ENCODE measurements at places on chromosomes 6 and 20. TPM values are rescaled to one million over a fixed set of nuclear protein-coding genes. Genes with fewer than 3 reads are reported as not detected.

MEI4 gene
- total RNA-seq: not detected

WFDC12 gene
- 0.18 TPM for total RNA-seq

SNAP91 gene
- total RNA-seq: not detected

KIF25 gene
- total RNA-seq: not detected

OPRL1 gene
- total RNA-seq: 0.14 TPM

C2 gene
- not detected for total RNA-seq

CYP24A1 gene
- total RNA-seq: 2.3 TPM

FAM83D gene
- total RNA-seq: 51.8 TPM

FAM210B gene
- 20.7 TPM for total RNA-seq

RAB44 gene
- not detected for total RNA-seq

OR2J3 gene
- not detected for total RNA-seq

CASS4 gene
- not detected for total RNA-seq

BPI gene
- total RNA-seq: not detected

HIVEP1 gene
- 23.0 TPM for total RNA-seq

TMC2 gene
- total RNA-seq: not detected

HLA-DRB1 gene
- not detected for total RNA-seq

KCNB1 gene
- not detected for total RNA-seq

MYB gene
- 0.42 TPM for total RNA-seq

FLRT3 gene
- total RNA-seq: 61.2 TPM

PMEPA1 gene
- total RNA-seq: 50.3 TPM

NHLRC1 gene
- total RNA-seq: 2.1 TPM

HUS1B gene
- total RNA-seq: 0.18 TPM

GNMT gene
- 0.32 TPM for total RNA-seq

KIFC1 gene
- 58.0 TPM for total RNA-seq

BANF2 gene
- not detected for total RNA-seq

RCAN2 gene
- not detected for total RNA-seq

SLC17A2 gene
- not detected for total RNA-seq

MATN4 gene
- 0.10 TPM for total RNA-seq

All from foreskin keratinocyte (primary cell).